ENCODE measurements at places on chromosomes 6 and 20.

DNA sequence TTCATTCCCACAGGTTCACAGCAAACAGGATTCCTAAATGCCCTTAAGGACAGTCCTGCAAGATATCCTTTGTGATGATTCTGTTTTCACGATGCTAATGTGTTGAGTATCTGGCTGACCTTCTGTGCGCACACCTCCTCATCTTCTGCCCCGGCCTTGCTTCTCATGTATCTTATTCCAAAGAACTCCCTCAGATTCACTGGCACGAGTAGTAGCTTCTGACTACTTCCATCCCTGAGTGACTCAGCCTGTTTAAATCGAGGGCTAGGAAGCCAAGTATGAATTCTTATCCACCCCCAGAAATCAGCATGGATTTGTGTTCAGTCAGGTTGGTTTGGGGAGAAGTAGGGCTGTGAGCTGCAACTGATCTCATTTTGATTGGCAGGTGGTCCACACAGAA is 190.2 kb upstream of the SNX9 start:
- no peak for DNase-seq

DNA sequence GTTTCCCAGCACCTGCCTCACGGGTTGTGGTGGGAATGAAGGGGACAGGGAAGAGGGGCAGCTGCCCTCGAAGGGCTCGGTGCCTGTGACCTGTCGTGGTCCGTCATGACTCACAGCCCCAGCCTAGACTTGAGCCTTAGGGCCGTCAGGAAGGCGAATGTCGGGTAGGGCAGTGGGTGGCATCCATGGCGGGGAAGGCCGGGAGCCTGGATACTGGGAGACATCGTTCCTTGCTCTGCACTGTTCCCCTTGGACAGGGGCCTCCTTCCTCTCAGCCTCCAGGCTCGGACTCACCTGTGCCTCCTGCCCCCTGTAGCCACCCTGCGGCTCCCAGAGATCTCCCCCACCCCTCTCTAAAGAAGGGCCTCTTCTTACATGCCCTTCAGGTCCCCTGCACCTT is 52.2 kb upstream of the APCDD1L start:
- no peak for DNase-seq

DNA sequence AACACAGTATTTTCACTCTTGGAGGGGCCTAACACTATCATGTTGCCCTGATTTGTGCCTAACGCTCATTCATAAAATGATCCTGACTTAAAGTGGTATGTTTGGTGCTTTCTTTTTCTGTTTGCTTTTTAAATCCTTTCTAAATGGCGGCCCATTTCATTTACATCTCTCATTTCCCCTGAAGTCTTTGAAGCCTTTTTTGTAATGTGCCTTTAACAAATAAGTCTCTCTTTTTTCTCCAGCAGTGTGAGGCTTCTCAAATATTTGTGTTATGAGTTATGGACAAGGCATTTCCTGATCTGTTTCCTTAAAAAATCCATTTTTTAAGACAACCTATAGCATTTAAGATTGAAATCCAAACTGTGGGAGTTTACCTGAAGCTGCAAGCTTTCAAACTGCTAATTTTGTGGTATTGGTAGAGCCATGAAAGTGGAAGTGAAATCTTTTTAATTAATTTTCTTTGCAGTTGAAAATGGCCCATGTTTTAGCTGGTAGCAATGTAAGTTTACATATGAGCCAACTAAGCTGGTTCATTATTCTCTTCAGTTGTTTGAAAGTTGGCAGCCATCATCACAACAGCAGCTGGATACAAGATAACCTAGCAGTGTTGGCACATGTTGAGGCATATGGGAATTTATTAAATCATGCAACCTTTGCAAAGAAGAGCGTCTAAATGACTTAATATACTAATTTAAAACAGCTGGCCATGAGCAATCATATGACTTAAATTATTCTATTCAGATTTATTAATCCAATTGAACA is 469.7 kb downstream of the CDKAL1 start:
- DNase-seq, result no peak

- DNase-seq, result no peak
Observed at GRCh38 chr6:40125680-40126394, 191.6 kb upstream of the MOCS1 start.

DNA sequence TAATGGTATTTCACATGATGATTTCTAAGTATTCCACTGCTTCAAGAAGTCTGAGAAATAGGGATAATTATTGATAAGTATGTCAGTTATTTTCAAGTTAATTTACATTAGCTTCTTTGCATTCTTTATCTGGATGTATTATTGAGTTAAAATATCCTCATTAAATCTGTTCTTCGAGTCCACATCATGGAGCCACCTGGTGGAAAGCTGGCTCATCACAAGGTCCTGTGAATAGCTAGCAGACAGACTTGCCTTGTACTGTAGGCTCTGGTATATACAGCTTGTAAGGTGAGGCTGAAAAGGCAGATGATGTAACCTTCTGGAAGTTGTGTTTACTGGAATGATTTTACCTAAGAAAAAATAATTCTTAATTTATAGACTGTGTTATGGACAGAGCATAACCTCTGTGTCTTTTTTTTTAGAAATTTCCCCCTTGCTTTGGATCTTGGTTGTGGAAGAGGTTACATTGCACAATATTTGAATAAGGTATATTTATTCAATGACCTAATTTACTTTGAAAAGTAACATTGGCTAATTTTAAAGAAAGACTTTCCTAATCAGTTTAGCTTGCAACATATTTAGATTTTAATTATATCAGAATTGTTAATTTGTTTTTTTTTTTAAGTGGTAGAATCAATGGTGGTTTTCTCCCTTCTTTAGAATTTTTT is 3.5 kb downstream of the NDUFAF5 start:
- DNase-seq, result no peak

DNA sequence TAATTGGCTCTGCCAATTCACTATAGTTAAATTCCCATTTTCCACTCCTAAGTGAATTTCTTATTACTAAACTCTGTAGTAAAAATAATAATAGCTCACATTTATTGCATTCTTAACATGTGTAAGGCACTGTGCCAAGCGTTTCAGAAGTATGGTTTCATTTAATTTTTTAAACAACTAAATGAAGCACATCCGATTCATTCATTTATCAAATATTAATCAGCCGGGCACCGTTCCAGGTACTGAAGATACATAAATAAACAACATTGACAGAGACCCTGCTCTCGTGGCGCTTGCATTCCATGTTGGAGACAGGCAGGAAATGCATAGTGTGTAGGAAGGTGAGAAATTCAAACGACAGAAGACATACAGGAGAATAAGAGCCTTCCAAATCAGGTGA is 423.2 kb upstream of the JARID2 start:
- DNase-seq, result no peak

- DNase-seq, result no peak
Observed at GRCh38 chr6:82818727-82819126, 246.9 kb downstream of the UBE3D start.

DNA sequence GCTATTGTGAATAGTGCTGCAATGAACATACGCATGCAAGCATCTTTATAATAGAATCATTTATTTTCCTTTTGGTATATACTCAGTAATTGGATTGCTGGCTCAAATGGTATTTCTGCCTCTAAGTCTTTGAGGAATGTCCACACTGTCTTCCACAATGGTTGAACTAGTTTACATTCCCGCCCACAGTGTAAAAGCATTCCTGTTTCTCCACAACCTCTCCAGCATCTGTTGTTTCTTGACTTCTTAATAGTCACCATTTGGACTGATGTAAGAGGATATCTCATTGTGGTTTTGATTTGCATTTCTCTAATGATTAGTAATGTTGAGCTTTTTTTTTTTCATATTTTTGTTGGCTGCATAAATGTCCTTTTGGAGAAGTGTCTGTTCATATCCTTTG is 208.7 kb downstream of the PHF3 start:
- no peak for DNase-seq

DNA sequence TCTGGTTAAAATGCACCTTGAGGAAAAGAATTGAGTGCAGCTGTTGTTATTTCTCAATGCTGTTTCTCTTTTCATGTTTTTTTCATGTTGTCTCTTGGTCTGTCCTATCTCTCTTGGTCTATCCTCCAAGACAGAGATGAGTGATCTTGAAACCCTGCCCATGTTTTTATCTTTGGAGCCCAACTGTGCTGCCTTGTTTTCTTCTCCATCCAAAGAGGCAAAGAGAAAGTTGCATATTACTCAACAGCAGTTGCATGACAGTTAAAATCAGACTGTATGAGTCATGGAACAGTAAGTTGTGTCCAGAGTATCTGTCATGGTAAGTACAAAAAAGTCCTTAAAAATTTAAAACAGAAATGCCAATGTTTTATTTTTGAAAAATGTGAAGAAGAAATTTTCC is 26.2 kb downstream of the BCAS1 start:
- DNase-seq, result no peak

DNA sequence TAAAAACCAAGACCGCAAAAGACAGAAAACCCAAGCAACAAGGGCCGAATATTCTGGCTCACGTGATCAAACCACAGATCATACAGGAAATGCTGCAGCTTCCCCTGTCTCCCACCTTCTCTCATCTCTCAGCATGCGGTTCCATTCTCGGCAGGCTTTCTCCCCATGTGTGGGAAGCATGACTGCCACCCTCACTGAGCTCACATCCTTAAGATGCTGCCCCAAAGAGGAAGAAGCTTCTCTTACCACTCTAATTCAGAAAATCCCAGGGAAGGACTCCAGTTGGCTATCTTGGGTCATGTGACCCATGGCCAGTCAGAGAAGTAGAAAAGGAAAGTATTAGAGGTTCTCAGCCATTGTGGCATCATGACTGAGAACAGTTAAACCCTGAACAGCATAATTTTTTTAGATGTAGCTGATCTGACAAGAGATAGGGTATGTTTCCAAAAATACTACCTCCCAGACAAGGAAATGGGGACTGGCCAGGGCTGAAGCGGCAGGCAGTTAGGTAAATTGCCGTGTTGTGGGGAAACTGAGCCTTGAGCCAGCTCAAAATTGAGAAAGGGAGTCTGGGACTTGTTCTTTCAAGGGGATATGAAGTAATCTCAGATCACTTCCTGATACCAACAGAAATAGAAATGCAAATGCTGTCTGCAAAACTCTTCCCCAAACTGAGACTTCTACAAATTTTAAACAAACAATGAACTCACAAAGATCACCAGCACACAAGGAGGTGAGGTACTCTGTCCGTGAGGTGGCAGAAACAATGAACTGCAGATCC is 37.1 kb upstream of the GRM4 start:
- peak; percentile 14 for DNase-seq

GRCh38 chr6:139376017-139376330 is 1.5 kb upstream of the CITED2 start:
- no peak for DNase-seq

DNA sequence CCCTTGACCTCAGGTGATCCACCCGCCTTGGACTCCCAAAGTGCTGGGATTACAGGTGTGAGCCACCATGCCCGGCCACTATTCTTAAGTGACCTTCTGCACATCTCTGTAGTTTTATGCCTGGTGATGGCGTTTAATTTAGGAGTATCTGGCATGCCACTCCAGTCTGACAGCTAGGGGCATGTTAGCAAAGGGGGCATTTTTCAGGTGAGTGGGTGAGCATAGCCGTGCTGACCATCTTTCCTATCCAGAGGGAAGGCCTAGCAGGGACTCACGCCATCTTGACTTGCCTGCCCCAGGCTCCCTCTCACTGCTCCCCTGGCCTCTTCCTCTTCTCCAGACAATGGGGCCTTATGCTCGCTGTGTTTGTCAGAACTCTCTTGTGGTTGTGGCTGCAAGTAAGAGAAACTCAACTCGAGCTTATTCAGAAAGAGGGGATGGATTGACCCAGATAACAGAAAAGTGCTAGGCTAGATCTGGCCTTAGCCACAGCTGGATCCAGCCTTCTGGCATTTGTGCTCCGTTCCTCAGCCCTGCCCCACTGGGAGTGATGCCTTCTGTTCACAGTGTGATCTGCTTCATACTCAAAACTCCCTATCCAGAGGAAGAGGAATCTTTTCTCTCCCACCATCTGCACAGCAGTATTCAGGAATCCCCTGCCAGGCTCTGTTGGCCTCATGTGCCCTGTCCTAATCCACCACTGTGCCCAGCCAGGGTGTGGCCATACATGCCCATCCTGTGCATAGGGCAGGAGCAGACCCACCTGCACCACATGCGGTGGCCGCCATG is 174.5 kb upstream of the AKAP12 start:
- DNase-seq, result no peak

DNA sequence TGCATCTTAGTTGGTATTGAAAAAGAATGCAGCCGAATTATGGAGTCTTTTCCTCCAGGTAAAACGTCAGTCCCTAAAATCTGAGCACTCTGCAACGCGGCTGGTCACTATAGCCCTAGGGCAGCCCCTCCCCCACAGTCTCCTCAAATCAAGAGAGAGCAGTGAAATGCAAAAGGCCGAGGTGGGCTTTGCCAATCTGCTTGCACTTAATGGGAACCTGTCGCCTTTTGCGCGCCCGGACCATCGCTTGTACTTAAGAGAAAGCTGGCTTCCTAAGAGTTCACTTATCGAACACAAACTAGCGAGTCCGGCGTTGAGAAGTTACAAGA is 447 bp downstream of the MCM3 start:
- no peak for DNase-seq

- no peak for DNase-seq
Observed at GRCh38 chr6:106439459-106439858, 78.9 kb downstream of the CRYBG1 start.

DNA sequence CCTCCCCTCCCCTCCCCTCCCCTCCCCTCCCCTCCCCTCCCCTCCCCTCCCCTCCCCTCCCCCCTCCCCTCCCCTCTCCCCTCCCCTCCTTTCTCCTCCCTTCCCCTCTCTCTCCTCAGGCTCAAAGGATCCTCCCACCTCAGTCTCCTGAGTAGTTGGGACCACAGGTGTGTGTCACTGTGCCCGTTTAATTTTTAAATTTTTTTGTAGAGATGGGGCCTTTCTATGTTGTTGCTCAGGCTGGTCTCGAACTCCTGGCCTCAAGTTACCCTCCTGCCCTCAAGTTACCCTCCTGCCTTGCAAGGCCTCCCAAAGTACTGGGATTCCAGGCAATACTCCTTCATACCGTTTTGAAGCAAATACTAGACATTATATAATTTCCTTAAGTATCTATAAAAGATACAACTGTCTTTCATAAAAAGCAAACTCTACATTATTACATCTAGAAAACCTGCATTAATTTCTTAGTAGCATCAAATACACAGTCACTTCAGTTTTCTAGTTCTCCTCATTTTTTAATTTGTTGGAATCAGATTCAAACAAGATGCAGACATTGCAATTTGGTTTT is 39.8 kb downstream of the NCOA3 start:
- no peak for DNase-seq

GRCh38 chr20:20089018-20089417 is 36.7 kb downstream of the CFAP61 start:
- no peak for DNase-seq

DNA sequence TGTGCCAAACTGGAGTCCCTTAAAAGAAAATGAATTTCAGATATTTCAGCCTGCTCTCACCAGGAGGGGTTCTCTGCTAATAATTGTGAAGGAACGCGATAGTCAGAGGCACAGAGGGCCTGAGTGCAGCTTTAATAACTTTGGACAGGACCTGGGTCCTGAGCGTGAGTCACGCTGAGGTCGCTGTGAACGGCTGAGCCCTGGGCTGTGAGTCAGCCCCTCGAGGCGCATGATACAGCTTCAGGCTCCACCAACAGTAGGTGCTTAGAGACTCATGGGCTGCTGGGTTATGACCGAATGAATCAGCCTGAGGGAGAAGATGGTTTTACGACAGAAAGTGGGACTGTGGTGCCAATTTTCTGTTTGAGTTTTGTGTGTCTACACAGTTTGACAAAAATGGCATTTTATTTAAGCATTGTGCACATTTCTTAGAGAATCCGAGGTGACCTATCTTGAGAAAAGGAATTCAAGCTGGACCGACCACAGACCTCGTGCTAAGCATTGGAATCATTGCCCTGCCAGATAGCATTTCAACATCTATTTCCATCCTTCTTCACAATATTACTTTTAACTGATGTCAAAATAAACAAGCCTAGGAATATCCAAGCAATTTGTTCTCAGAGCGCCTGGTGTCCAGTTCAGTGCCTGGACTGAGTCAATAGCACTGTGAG is 183.0 kb downstream of the THBS2 start:
- no peak for DNase-seq

GRCh38 chr6:116370760-116371119 is at the start of gene DSE:
Gene DSE (plus strand): TSS chr6:116370947. CDS start chr6:116399251, 28,304 bp downstream.
- peak; percentile 42 for DNase-seq

All from stimulated activated CD4-positive, alpha-beta T cell treated with anti-CD3 and anti-CD28 coated beads, Interleukin-1b, Interleukin-23, amount 100 ng/mL, for 1 hour (primary cell).